ENCODE measurements at places on chromosomes 11 and 22.
A peak's percentile ranks its signal among the peaks of the same experiment; 100 is the strongest.

DNA sequence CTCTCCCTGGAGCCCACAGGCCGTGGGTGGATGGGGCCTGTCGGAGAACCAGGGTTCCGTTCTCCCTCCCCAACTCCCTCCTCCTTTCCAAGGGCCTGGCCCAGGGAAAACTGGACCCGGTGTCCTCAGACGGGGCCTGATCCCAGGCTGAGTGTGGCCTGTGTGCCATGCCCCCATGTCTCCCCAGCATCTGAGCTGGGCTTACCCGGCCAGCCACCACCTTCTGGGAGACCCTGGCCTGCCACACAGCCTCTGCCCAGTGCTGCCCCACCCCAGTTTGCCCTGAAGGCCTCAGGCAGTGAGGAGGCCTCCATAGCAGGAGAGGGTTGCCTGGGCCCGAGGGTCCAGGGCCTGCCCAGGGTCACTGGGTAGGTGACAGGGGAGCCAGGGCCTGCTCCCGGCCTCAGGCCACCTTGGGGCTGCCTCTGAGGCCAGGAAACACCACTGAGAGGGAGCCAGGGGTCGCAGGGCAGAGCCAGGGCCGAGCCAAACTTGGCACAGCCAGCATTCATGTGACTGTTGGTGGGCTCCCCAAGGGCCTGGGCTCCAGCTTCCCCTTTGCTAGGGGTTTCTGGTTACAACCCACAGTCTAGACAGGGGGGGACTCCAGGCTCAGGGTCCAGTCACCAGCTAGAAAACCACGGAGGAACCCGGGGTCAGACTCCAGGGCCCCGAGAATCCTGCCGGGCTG is 590 bp upstream of the IFITM10 start:
- DNase-seq, result no peak

GRCh38 chr11:22347857-22348487 is 9.8 kb downstream of the SLC17A6 start:
- DNase-seq, result no peak

DNA sequence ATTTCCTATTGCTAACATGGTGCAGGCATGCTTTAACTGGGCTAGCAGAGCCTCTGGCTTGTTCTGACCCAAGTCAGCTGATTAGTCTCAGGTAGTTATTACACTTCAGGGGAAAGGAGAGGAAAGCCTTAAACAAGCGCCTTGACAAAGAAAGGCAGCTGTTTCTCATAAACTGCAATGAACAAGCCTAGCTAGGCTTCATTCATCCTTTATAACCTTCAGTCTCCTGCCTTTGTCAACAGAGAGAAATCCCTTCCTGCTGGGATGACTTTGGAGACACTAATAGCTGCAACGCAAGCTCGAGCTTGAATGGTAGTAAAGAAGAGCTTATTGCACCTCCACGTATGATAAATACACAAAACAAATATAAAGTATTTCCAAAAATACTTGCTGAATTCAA is 68.4 kb downstream of the CCDC34 start:
- DNase-seq, result no peak

- no peak for DNase-seq
Measured at GRCh38 chr11:68506908-68507307, 46.4 kb downstream of the PPP6R3 start.

DNA sequence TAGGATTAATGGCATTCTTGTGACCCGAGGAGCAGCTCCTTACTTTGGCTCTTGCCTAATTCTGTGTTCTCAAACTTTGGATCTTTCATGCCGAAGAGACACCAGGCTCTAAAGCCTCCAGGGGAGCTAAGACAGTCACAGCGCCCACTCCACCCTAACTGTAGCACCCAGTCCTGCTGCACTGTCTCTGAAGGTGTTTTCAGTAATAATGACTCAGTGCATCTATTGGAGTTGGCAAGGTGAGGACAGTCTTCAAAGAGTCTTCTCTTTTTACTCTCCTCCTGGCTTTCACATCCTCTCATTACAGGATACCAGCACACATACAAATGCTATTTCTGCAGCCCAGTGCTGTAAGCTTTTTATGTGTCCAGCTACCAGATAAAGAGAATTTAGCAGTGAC is 69.4 kb downstream of the PPFIBP2 start:
- no peak for DNase-seq

DNA sequence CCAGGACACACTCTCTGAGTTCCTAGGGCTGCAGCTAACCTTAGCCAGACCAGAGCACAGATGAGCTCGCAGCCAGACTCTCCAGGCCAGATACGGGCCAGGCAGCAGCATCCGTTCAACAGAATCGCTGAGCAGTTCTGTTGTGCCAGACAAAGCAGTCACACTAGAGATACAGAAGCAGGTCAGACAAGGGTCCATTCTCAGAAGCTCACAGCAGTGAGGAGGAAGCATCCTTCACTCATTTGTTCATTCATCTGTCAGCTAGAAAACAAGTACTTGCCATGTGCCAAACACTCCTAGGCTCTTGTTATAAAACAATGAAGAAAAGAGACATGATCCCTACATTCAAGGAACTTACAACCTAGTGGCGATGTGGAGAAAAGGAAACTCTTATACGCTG is 2.6 kb downstream of the LMO2 start:
- DNase-seq, result no peak

DNA sequence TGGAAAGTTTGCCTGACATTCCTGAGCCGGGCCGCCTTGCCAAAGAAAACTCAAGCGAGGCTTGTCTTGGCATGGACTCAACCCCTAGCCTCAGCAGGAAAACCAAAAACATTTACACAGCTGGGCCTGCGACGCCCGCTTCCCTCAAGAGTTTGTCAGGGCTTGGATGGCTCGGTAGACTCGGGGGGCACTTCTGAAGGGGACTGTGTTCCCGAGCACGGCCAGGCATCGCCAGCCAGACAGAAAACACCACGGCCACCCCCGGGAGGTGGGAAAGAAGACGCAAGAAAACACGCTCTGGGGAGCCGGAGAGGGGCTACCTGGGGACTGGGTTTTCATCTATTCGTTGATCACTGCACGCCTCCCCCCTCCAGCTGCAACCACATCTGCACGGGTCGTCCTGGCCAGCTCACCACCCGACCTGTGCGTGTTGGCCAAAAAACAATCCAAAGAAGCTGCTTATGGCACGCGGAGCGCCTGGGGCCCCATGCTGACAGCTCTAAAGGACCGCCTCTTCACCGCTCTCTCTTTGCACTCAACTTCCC is 380.7 kb downstream of the MN1 start:
- peak; percentile 84 for DNase-seq

- no peak for DNase-seq
Measured at GRCh38 chr22:27576413-27576812, 225.1 kb downstream of the MN1 start.

DNA sequence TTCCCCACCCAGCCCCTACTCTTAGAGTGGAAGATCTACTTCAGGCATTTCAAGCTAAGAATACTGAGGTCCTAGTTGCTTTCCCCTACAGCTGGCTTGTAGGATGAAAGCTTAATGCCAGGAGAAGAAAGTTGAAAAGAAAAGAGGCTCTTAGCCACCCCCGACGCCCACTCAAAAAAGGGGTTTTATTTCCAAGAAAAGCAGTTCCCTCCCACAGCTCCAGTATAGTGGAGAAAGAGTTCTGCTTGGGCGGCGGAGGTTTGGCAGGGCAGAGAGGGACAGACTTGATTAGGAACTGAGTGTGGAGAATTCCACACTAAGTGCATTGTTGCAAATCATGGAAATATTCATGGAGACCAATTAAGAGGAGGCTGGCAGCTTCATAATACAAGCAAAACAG is 470.9 kb downstream of the ETS1 start:
- DNase-seq, result no peak
